ENCODE measurements at places on chromosomes 16 and 17. TPM values are rescaled to one million over a fixed set of nuclear protein-coding genes. Genes with fewer than 3 reads are reported as not detected.

- no peak for DNase-seq
Measured at GRCh38 chr17:46178550-46179214, 14.5 kb downstream of the KANSL1 start.

Gene PKMYT1
- polyA plus RNA-seq: 15.4 TPM

DNA sequence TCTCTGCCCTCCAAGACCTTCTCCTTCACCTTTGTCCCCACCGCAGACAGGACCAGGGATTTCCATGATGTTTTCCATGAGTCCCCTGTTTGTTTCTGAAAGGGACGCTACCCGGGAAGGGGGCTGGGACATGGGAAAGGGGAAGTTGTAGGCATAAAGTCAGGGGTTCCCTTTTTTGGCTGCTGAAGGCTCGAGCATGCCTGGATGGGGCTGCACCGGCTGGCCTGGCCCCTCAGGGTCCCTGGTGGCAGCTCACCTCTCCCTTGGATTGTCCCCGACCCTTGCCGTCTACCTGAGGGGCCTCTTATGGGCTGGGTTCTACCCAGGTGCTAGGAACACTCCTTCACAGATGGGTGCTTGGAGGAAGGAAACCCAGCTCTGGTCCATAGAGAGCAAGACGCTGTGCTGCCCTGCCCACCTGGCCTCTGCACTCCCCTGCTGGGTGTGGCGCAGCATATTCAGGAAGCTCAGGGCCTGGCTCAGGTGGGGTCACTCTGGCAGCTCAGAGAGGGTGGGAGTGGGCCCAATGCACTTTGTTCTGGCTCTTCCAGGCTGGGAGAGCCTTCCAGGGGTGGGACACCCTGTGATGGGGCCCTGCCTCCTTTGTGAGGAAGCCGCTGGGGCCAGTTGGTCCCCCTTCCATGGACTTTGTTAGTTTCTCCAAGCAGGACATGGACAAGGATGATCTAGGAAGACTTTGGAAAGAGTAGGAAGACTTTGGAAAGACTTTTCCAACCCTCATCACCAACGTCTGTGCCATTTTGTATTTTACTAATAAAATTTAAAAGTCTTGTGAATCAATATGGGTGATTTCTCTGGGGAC lies 12.2 kb downstream of the CX3CL1 start:
- no peak for DNase-seq

Gene TRIM16
- 34.1 TPM for polyA plus RNA-seq

DNA sequence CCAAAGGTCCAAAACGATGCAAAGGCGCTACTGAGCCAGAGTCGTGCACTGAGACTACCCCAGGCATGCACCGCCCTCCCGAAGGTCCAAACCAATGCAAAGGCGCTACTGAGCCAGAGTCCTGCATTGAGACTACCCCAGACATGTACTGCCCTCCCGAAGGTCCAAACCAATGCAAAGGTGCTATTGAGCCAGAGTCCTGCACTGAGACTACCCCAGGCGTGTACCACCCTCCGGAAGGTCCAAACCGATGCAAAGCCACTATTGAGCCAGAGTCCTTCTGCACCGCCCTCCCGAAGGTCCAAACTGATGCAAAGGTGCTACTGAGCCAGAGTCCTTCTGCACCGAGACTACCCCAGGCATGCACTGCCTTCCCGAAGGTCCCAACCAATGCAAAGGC lies 27.1 kb downstream of the SLC43A2 start:
- no peak for DNase-seq

DNA sequence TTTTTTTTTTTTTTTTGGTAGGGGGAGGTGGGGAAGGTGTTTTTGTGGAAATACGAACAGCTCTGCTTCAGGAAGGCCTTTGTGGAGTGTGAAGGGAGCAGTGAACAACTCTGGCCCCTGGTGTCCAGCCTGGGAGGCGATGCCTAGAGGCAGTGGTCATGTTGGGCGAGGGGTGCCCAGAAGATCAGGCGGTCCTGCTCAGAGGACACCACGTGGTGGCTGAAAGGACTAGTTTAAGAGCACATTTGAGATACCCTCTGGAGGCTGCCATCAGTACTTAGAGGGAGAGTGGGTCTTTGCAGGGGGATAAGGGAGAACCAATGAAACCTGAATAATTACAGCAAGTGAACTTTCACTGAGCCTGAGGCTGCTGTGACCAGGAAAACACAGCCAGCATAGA lies 40.1 kb upstream of the RHOT1 start:
- no peak for DNase-seq

Gene HYDIN
- polyA plus RNA-seq: 6.8 TPM

GRCh38 chr16:84758627-84759026 lies 58.8 kb downstream of the USP10 start:
- DNase-seq: no peak

DNA sequence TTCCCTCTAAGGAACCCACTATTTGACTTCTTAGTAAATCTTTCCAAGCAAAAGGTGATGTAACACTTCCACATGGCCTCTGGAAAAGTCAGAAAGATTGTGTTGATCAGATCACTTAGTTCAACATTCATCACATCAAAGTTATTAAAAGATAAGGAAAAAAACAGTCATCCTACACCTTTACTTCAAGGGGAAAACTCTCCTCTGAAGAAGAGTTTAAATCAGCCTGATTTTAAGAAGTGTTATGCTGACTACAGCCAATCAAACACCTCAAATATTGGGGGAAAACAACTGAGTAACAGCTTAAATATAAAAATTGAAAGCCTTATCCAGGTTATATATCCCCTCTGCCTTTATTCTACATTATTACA lies 19.6 kb upstream of the COPRS start:
- DNase-seq: no peak

GRCh38 chr16:85448557-85449190 lies 164.4 kb upstream of the GSE1 start:
- peak; percentile 59 for DNase-seq

Gene PRR35
- polyA plus RNA-seq: not detected

DNA sequence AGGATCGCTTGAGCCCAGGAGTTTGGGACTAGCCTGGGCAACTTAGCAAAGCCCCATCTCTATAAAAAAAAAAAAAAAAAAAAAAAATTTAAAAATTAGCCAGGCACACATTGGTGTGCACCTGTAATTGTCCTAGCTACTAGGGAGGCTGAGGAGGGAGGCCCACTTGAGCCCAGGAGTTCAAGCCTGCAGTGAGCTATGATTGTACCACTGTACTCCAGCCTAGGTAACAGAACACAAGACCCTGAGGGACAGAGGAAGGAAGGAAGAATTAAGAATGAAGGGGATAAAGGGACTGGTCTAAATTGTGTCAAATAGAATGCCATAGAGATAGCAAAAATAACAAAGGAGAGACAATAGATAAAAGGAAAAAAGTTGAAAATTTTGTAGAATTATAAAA lies 102.8 kb downstream of the TRIM37 start:
- DNase-seq: no peak

DNA sequence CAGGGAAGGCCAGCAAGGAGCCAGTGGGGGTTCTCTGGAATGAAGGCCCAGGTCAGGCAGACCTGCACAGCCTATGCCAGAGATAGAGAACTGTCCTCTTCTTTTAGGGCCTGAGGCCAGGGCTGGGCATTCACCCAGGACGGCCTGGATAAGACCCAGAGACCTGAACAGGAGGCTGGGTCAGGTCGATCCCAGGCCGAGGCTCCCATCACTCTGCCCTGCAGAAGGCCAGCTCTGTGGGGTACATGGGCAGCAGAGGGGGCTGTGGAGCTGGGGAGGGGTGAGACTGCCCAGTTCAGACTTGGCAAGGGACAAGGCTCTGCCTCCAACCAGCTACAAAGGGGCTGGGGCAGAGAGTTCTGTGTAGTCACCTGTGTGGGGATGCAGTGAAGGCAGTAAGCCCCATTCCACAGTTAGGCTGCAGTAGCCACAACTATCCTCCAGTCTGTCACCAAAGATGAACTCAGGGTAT lies 14.6 kb downstream of the HSD11B2 start:
- no peak for DNase-seq

- DNase-seq: no peak
Measured at GRCh38 chr16:70712942-70713341, 27.1 kb upstream of the MTSS2 start.

- DNase-seq: no peak
Measured at GRCh38 chr17:8628609-8629169, 1.8 kb downstream of the MYH10 start.

GRCh38 chr16:82317411-82318167 lies 147.6 kb upstream of the MPHOSPH6 start:
- no peak for DNase-seq

GRCh38 chr17:38899421-38899820 lies 26.0 kb upstream of the LASP1NB start:
- no peak for DNase-seq

GRCh38 chr16:15735610-15736009 lies 85.6 kb downstream of the NDE1 start:
- no peak for DNase-seq

DNA sequence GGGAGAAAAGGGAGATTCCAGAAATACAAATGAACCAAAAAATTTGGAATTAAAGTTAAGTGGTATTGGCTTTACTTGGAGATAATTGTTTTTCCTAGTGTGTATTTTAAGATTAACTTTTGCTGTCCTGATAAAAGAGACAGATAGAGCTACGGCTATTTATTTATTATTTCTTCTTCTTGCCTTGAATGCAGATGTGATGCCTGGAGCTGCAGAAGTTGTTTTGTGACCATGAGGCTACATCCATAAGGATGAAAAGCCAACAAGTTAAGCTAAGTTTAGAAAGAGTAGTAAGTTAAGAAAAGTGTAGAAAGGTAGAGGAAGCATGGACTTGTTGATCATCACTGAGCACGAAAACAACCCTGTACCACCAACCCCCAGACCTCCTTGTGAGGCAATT lies 41.7 kb downstream of the SOX9 start:
- no peak for DNase-seq

DNA sequence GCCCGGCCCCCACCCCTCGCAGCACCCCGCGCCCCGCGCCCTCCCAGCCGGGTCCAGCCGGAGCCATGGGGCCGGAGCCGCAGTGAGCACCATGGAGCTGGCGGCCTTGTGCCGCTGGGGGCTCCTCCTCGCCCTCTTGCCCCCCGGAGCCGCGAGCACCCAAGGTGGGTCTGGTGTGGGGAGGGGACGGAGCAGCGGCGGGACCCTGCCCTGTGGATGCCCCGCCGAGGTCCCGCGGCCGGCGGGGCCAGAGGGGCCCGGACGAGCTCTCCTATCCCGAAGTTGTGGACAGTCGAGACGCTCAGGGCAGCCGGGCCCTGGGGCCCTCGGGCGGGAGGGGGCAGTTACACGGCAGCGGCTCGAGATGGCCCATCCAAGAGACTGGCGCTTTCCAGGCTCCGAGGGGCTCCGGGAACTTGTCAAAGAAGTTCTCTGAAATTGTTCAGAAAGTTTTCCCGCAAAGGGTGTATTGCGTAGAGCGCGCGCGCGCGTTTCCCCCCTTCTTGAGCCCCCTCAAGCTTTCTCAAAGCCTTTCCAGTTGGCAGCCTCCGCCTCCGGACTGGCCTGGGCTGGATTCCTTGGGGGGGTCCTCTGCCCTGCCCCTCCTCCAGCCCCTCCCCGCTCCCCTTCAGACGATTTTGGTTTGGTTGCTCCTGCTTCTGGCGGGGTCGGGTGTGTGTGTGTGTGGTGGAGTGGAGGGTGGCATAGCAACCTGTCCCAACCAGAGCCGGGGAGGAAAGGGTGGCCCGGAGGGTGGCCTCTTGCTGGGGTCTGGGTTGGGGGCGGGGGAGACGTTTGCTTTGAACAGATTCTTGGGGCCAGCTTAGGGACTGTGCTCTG lies 504 bp downstream of the ERBB2 start:
- DNase-seq: peak; percentile 79

Gene TRIM25
- polyA plus RNA-seq: 35.1 TPM

DNA sequence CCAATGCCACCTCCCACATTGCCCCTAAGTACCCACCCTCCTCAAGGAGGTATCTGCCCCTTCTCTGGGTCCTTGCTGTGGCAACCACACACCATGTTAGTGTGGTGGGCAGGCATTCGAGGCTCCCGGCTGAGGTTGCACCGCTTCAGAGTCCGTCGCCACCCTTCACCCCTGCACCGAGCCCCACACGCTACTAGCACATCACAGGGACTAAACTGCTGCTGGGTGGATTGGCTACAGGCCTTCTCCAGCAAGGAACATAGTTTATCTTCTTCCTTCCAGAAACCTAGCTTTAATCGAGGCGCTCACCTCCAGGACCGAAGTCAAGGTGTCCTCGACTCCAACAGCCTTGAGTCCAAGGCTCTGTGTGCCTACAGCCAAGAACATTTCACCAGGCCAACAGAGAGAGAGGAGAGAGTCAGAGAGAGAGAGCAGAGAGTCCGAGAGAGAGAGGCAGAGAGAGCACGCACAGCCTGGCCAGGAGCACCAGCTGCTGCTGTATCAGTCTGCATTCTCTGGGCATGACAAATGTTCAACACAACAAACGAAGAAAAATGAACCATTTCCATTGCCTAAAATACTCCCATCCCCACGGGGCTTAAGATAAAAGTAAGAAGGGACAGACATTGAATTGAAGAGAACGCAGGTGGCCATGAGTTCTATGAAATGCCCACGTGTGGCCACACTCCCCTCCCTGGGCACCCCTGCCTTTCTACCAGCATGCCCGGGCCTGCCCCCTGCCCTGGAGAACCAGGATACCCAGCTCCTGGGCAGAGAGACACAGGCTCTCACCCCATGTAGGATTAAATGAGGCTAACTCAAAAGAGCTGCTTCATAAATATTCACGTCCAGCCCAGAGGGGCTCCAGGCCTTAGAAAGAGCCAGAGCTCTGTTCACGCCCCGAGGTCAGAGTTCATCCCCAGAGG lies 94.9 kb downstream of the RBFOX3 start:
- no peak for DNase-seq

DNA sequence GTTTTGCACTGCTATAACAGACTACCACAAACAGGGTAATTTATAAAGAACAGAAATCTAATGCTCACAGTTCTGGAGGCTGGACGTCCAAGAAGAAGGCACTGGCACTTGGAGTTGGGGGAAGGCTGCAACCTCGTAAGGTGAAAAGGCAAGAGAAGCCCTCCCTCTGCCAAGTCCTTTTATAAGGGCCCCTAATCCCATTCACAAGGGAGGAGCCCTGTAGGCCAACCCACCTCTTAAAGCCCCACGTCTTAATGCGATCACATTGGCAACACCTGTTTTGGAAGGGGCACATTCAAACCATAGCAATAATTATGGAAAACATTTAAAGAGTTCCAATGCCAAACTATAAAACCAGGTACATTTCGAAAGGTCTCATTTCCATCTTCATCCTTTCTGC lies 5.2 kb downstream of the PKD1L3 start:
- DNase-seq: no peak

Gene XAF1
- polyA plus RNA-seq: 29.9 TPM

Gene CHRNE
- polyA plus RNA-seq: 0.94 TPM

GRCh38 chr16:84928679-84929420 lies 82.5 kb downstream of the ZDHHC7 start:
- DNase-seq: no peak

GRCh38 chr16:3882531-3882930 lies 2.0 kb upstream of the CREBBP start:
- no peak for DNase-seq

- no peak for DNase-seq
Measured at GRCh38 chr16:75256059-75256571, 4.7 kb upstream of the BCAR1 start.

All from right lung (tissue), 10 donors.